ENCODE measurements at places on chromosomes 7 and 10.
A peak's percentile ranks its signal among the peaks of the same experiment; 100 is the strongest.

GRCh38 chr10:68047122-68047521, 28.0 kb downstream of the HERC4 start:
- no peak for DNase-seq

GRCh38 chr7:91306266-91306665, 42.0 kb downstream of the FZD1 start:
- no peak for DNase-seq

DNA sequence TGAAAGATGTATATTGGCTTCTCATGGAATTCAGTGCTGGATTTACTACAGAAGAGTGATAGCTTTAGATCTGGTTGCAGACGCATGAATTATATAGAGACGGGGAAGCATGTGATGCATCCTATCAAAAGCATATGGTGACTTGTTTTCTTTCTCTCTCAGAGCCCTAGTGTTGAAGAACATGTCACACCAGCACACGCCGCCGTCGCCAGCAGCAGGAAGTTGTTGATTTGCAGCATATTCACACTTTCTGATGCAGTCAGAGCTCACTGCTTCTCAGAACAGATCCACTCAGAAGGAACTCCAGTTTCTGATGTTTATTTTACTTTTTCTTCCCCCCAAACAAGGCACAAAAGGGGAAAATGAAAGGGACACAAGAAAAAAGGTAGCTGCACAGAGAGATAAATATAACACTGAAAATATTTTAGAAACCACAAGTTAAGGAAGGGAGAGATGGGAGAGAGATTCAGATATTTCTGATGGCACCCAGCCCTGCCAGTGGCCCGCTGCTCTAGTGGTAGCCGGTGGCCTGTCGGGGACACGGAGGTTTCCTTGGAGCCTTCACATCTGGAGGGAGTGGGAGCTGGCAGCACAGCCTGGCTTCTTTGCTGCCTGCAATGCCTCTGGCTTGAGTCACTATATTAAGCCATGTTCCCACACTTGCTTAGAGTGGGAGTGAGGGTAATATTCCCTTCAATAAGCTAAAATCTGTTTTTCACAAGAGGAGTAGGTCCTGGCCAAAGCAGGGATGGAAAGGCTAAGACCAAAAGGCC, 123.2 kb downstream of the NRP1 start:
- DNase-seq, result no peak

DNA sequence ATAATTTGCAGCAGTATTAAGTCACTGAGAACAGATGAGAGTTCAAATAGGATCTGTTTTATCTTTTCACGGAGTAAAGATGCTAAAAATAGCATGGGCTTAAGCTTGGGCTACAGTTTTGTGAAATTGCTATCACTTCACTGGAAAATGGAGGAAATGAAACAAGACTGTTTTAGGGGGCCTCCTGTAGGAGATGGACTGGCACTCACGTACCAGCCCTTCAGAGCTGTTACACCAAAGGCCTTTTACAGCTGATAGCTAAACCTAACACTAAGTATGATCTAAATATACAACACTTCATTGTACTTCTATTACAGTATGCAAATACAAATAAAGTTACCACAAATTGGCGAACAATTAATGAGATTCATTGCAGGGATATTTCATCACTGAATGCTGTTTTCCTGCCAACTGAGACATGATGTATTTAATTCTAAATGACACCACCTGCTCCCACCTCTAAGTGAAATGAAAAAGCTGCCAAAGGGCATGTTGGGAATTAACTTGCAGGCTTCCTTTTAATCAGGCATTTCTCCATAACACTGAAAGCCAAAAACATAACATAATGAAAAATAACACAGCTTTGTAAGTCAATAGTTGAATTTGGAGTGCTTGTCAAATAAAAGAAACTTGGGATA, 304.5 kb upstream of the LRRN3 start:
- no peak for DNase-seq

DNA sequence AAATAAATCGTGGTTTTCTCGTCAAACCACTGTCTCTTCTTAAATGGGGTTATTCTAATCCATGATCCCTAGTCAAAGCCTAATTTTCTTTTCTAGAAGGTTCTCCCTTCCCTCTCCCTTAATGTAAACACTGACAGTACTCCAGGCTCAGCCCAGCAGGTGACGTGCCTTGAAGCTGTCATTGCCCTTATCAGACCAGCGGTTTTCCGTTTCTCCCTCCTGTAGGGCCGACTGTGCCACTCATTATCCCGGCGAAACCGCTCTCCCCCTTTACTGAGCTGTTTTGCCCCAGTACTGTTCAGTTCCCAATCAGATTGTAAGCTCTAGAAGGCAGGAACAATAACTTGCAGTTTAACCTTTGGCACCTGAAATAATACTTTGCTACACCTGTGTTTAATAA, 153.5 kb upstream of the RHEB start:
- no peak for DNase-seq

DNA sequence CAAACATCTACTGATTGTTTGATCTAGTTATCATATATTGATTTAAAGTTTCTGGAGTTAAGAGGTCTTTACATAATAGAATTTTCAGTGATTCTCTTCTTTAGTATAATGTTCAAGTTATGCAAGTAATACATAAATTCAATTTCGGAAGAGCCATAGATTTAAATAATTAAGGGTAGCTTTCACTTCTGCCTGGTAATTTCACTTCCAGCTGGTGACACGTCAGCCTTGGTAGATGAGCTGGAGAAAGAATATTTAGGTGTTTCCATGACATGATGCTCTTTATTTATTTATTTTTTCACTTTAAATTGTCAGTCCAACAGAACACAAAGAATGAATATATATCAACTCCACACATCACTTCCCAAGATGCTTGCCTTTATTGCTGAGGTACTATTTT, 5.2 kb upstream of the OTUD1 start:
- DNase-seq, result no peak

DNA sequence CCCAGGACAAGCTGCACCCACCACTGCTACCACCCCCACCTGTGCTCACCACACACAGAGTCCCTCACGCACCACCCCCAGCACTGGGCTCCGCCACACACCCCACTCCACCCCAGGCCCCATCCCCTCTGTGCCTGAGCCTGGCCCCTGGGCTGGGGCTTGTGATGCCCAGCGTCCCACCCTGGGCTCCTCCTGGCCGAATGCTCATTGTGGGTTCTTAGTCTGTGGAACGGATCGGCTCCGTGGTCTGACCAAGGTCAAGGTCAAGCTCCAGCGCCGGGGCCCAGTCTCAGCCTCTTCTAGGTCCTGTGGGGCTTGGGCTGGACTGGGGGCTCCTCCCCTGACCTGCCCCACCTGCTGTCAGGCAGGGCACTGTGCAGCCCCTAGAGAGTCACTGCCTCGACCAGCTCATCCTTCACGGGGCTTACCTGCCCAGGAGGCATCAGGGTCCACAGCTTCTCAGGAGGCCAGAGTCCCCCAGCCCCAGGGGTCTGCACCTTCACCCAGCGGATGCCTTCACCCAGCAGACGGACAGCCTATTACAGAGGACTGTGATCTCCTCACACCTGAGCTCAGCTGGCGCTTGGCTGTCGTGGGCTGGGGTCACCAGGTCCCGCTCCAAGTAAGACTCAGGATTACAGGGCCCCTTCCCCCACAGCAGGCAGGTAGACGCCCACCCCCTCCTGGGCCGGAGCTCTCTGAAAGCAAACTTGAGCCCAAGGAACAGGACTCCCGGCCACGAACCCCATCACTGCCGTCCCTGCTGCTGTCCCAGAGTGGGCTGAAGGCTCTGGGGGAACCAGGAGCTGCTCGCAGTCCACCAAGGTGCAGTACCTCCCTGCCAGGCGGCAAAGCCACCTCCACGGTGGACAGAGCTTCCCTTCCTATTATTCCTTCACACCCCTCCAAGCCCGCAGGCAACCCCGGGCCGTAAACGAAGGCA, 15.3 kb upstream of the UTF1 start:
- DNase-seq, result no peak

DNA sequence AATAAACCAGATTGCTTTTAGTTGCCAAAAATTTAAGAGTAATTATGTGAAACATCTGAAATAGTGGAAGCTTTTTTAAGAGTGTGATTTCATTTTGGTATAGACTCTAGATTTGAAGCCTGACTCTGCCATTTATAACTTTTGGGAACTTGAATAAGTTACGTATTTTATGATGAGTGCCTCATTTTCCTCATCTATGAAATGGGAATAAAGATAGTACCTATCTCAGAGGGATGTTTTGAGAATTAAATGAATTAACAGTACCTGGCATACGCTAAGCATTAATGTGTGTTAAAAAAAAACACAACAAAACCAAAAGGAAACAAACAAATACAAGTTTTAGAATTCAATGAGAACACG, 12.9 kb downstream of the PRKAR2B start:
- DNase-seq, result no peak

GRCh38 chr10:13120786-13121499, 21.0 kb downstream of the OPTN start:
- DNase-seq, result no peak

DNA sequence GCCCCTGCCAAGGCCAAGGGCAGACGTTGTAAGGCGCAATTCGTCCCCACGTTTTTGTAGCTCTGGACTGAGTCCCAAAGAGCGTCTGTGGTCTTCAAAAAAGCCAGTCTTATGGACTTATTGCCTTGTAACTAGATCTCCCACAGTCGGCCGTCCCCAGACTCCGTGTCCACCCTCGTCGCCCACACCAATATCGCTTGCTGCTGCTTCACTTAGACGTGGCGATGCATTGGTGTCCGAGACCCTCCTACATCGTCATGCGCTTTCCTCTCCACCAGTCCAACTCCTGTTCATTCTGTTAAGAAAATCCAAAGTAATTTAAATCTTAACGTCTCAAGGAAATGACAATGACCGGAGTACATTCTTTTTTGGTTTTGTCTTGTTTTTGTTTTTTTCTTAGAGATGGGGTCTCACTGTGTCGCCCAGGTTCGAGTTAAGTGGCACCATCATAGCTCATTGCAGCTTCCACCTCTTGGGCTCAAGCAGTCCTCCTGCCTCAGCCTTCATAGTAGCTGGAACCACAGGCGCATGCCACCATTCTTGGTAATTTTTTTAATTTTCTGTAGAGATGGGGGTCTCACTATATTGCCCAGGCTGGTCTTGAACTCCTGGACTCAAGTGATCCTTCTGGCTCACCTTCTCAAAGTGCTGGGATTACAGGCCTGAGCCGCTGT, 851 bp downstream of the KIFBP start:
- no peak for DNase-seq

DNA sequence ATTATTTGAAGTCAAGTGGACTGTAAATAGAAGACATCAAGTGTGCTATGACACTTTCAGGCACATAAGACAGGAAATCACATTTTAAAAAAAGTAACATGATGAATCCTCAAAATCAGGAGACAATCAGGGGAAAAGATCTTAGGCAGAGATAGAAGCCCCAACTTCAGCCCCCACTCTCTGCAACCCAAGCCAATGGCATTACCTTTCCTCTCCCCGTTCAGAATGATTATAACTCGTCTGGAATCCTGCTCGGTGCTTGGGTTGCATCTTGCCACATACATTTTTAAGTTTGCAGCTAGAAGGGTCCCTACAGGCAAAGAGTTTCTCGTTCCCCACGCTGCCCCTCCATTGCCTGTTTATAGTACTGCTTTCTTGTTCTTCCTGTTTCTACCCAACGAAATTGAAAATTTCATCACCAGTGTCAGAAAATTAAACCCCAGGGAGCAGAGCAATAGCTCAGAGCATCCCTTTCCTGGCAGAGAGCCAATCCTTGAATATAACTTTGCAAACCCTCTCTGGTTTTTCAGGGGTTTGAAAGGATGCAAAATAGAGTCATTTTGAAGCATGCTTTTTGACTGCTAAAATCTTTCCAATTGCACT, 260.5 kb upstream of the AOAH start:
- DNase-seq, result no peak

DNA sequence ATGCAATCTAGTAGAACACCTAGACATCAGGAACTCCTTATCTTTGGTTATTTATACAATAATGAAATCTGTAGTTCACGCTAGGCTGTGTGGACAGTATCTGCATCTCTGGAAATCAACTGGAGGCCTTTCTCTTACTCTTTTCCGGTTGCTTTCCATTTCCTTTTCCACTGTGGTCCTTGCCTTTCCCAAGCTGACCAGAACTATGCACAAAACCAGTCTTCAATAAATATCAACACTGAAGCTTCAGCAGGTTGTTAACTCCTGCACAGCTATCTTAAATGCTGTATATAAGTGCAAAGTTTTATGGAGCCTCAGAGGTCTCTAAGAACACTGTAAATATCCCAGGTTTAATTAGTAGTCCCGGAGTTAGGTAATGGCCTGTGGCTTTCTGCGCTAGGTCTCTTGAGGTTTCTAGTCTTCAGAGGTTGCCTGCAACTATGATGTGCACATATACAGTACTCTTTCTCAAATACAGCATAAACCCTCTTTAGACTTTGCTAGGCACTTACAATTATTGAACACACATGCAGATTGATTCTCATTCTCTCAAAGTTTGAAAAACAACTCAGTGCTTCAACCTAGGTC, 2.4 kb downstream of the KLLN start:
- DNase-seq, result no peak

- DNase-seq, result no peak
Measured at GRCh38 chr7:28065308-28065707, 115.3 kb downstream of the JAZF1 start.

GRCh38 chr7:4834601-4835397, 27.0 kb downstream of the PAPOLB start:
- no peak for DNase-seq

DNA sequence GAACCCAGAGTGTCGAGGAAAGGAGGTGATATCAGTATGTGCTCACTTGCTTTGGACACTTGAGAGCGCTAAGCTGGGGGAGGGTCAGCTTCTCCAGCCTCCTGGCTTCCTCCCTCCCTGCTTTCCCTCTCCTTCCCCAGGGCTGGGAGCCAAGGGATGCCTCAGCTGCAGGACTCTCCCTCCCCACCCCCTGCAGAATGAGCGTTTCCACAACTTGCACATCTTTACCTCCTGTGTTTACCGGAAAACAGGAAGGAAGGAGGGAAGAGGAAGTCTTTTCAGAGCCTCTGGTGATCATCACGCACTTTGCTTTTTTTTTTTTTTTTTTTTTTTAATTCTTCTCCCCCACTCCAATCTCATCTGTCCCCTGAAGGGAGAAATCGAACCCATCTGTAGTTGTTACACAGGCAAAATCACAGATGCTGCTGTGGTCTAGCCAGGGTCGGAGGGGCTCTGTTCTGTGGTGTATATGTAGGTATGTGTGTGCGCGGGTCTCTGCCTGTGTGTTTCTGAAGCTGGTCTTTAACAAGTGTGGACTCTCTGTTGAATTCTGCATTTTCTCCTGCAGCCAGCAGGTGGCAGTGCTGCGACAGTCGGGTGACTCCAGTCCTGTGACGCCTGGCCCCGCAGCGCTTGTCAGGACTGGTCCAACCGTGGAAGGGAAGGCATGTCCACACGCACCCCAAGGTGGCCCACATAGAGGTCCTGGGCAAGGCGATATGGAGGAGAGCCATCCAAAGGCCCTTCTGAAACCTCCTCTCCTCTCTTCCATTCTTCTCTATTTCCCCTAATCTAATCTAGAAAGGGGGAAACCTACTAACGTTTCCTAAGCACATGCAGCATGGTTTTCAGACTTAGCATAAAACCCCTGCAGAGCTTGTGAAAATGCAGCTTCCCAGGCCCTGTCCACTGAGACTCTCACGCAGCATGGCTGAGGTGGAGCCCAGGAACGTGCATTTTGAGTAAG, 257.6 kb downstream of the PLXNA4 start:
- peak; percentile 16 for DNase-seq
